Natural killer cell (primary cell): ENCODE measurements at places on chromosomes 7 and 10. TPM values are rescaled to one million over a fixed set of nuclear protein-coding genes. Genes with fewer than 3 reads are reported as not detected.

C10orf95 gene
- total RNA-seq, result 0.35 TPM

DNA sequence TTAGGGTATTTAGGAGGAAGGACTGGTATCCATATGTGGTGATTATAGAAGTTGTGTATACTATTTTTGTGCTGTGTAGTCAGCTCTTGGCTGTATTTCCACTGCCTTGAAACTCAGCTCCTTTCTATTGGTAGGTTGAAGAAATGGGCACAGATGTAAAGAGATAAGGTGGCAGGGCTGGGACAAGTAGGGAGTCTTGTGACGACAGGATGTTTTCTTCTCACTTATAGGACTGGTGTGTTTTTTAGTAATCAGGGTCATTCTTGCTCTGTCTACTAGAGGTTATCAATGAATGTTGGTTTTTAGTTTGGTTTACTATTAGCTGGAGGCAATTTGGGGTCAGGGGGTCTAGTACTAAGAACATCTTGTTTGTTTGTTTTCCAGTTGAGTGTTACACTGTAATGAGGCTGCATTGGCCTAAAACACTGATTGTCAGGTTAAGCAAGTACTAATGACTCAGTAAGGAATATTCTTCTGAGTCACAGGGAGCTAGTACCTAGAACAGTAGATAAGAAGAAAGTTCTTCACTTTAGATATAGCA lies 11.8 kb downstream of the UBN2 start:
- no peak for DNase-seq

DNA sequence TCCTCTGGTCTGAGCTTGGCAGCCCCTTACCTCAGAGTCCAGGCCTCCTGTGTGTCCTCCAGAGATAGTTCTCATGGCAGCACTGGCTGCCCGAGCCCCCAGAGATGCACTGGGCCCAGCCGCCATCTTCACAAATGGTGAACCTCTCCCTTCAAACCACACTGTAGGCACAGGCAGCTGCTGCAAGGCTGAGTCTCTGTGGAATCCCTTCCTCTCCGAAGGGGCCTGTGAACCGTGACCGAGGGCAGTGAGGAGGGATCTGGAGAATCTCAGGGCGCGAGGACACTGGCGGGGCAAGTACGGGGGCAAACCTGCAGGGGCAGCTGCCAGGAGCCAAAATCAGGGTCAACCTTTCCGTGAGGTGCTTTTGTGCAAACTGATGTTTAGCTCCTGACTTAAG lies 69.5 kb upstream of the CFAP46 start:
- no peak for DNase-seq

ST8SIA6 gene
- 12.5 TPM for total RNA-seq

- DNase-seq, result peak; percentile 23
Measured at GRCh38 chr10:87860816-87861403, 2.4 kb downstream of the KLLN start.

SPDYE5 gene
- not detected for total RNA-seq
